ENCODE measurements at places on chromosomes 3 and 15. TPM values are rescaled to one million over a fixed set of nuclear protein-coding genes. Genes with fewer than 3 reads are reported as not detected.
A peak's percentile ranks its signal among the peaks of the same experiment; 100 is the strongest.

Gene CRELD1
- 116 TPM for total RNA-seq

DNA sequence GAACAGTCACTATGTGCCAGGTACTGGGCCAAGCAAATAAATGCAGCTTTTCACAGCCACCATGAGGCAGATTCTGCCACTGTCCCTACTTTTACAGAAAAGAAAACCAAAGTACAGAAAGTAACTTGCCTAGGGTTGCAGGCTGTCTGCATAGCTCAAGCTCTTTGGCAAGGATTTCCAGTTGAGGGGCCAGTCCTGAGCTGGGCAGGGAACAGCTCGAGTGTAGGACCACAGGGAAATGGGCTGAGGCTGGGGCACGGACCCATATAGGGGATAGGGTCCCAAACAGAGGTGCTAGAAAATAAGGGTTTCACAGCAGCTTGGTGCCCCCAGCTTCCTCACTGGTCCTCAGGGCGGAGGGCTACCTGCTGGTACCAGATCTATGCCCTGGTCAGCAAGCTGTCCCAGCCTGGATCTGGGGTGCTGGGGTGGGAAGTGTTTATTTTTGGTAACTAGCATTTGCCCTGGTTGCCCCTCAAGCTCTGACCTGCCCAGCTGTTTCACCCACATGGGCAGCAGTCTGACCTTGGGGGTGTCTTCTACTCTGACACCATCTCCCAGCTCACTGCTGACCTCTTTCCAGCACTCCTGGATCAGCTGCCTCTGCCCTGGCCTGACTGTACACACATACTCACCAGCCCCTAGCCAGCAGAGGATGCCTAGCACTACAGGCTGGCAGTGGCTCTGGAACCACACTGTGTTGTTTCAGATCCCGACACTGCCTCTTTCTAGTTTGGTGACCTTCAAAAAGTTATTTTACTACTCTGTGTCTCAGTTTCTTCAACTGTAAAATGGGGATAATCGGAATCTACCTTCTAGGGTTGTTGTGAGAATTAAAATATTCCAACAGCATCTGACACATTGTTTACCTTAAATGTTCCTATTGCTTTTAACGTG lies 16.2 kb downstream of the MRAS start:
- no peak for DNase-seq

Gene CPOX
- total RNA-seq, result 16.7 TPM

Gene TASOR
- 58.4 TPM for total RNA-seq

DNA sequence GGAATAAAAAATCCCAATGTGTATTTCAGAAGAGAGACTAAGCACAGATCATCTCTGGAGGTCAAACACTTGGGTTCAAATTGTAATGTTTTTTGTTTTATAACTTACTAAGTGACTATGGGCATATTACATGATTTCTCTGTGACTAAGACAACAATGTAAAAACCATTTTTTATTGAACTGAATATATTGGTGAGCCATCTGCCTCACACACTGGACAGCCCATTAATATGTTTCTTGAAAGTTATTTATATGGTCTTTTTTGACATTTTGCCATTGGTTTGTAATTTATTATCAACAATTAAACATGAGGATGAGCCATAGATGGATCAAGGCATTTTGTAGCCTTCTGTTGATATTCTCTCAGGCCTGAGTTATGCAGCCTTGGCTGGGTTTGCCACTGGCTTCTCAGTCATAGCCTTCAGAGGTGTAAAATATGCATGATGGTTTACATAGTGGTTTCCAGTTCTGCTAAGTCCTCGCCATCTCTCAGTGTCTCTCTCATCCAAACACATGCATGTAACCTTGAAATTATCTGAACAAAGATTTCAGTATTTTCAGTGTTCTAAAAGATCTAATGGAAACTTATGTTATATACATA lies 997.2 kb downstream of the DIPK2A start:
- DNase-seq, result no peak

GRCh38 chr3:73493543-73494308 lies 131.0 kb downstream of the PDZRN3 start:
- no peak for DNase-seq

DNA sequence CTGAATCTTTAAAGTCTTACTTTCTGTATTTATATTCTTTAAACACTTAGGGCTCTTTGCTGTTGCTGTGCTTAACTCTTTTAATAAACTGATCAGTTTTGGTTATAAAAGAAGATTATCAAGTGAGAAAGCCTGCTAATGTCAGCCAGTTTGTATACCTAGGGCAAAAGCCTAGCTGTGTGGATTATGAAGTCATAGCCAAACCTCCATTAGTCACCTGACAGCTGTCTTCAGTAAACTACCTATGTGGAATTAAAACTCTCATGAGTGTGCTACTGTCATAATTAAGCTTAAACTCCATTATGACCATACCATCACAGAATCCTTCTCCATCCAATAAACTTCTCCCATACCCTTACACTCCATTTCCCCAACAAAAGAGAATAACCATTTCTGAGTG lies 762.7 kb downstream of the NTRK3 start:
- no peak for DNase-seq

GRCh38 chr15:69537901-69538300 lies 85.3 kb downstream of the RPLP1 start:
- no peak for DNase-seq

DNA sequence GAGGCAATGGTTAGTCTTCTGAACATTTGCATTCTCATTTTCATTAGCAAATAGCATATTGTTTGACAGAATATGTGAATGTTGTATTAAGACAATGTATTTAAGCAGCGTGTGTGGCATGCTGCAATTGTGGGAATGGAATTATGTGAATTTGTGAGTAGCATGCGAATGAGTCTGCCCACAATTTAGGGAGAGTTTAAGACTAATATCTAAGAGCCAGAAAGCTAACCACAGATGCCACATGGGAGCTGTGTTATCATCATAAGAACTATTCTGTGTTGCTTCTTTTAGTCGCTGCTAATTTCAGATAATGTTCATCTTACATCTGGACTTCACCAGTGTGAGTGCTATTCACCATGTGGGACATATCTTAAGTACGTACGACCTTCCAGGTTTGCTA lies 494.5 kb downstream of the RBMS3 start:
- no peak for DNase-seq

DNA sequence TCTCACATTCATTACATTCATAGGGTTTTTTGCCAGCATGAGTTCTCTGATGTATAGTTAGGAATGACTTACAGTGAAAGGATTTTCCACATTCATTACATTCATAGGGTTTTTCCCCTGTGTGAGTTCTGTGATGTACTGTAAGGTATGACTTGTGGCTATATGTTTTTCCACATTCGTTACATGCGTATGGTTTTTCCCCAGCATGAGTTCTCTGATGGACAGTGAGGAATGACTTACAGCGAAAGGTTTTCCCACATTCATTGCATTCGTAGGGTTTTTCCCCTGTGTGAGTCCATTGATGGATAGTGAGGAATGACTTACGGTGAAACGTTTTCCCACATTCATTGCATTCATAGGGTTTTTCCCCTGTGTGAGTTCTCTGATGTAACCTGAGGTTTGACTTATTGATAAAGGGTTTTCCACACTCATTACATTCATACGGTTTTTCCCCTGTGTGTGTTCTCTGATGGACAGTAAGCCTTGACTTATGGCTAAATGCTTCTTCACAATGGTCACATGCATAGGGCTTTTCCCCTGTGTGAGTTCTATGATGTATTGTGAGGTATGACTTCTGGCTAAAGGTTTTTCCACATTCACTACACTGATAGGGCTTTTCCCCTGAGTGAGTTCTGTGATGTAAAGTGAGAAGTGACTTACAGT lies 47.4 kb downstream of the ZNF717 start:
- no peak for DNase-seq

Gene PPARG
- 13.0 TPM for total RNA-seq

DNA sequence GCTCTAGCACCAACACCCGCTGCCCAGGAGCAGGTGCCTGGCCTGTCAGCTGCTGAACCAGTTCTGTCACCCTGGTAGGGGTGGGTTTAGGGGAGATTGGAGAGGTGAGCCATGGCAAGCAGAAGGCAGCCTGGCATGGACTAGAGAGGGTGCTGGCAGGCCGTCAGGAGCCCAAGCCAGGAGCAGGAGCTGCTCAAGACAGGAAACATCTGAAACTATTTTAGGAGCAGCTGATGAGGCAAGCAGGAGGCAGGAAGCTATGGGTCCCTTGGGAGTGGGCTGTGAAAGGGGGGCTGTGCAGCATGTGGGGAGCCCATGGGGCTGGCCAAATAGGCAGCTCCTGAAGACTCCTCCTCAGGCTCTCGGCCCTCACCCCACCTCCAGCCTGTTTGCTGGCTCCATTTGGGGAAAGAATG lies 2.3 kb downstream of the INKA1 start:
- peak; percentile 76 for DNase-seq

GRCh38 chr3:7456386-7456785 lies 595.5 kb downstream of the GRM7 start:
- DNase-seq, result no peak

- no peak for DNase-seq
Measured at GRCh38 chr3:125119752-125120378, 64.1 kb upstream of the HEG1 start.

Gene UBL7
- 43.1 TPM for total RNA-seq

- no peak for DNase-seq
Measured at GRCh38 chr15:78421238-78421965, 16.6 kb upstream of the IREB2 start.

Gene ZNF80
- total RNA-seq, result 0.17 TPM

DNA sequence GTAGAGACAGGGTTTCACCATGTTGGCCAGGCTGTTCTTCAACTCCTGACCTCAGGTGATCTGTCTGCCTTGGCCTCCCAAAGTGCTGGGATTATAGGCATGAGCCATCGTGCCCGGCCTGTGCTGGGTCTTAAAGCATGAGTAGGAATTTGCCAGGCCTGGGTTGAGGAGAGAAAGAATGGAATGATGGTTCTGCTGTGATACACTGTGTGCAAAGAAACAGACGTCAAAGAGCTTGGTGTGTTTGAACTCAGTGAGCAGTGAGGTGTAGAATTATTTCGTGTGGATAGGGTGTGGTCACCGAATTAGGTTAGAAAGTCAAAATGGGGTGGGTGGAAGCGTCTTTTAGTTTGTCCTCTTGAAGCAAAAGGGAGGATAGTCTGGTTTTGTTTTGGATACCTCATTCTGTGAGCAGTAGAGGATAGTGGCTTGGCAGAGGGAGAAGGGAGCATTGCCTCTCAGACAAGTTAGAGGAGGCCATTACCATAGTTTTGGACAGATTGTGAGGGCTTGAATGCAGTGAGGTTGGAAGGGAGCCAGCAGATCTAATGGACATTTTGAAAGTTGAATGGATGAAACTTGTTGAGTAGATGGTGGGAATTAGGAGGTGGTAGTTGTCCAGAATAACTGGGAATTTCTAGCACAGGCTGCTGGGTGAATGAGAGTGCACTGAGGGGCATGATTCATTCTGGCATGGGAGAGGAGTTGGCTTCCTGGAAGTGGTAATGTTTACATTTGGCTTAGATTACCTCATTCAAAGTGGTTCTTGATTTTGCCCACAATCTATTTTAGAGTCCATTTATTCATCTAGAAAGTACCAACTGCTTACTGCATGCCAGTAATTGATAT lies 27.2 kb downstream of the AKAP13 start:
- peak; percentile 19 for DNase-seq

Gene NOX5
- total RNA-seq, result 0.26 TPM

DNA sequence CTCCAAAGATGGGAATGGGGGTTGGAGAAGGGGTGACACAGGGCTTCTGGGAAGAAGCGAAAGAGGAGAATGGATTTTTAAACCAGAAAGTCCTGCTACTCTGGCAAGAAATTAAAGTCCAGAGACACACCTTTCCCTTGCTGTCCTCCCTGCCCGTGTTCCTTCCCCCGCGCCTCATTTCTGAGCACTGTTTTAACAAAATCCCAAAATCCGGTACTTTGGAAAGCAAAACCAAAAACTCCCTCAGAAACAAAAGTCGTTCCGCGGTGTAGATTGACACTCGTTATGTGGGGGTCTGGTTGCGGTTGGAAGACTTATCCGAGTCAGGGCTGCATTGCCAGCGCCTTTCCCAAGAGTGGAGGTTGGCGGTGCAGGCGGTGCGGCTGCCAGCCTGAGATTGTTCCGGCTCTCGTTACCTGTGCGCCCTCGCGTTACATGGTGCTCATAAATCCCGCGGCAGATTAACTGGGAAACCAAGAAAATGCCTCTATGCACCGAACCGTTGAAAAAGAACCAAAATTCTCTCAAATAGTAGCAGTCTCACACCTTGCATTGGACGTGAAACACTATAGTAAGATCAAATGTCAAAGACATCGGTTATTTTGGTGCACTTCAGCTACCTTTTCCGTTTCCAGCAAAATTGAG lies 217.7 kb downstream of the MEIS2 start:
- no peak for DNase-seq

DNA sequence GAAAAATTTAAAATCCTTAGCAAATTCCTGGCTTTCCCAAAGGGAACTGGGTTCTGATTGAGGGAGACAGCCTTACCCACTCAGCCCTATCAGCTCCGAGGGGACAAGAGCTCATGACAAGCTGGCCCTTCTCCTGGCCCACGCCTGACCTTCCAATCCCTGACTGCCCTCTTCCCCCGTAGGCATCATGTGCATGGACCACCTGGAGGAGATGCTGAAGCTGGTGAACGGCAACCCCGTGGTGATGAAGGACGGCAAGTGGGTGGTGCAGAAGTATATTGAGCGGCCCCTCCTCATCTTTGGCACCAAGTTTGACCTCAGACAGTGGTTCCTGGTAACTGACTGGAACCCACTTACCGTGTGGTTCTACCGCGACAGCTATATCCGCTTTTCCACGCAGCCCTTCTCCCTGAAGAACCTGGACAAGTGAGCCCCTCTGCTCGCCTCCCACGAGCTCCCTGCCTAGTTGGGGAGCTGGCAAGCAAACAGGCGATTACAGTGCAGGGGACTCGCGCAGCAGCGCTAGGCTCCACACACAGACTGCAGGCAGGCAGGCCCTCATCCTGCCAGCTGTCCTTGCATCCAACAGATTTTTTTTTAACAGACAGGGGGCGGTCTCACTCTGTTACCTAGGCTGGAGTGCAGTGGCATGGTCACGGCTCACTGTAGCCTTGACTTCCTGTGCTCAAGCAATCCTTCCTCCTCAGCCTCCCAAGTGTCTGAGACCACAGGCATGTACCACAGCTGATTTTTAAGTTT lies 16.8 kb downstream of the RPUSD3 start:
- DNase-seq, result no peak

DNA sequence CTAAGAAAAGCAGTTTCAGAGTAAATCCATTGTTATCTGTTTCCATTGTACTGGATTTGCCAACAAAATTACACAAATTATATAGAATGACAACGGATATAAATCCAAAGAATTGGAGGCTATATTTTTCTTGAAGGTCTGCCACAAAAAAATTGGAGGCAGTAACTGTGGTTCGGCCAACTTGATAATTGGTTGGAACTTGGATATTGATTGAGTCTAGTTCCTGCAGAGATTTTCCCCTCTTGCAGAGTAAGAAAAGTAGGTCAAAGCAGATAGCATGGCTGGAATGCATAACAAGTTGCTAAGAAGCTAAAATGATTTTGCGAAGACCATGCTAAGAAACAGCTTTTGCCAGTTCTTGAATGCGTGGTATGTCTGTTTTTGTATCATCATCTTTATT lies 269.6 kb upstream of the CFAP20DC start:
- DNase-seq, result no peak

Gene ITGB5
- 257 TPM for total RNA-seq

GRCh38 chr3:58563386-58564035 lies 13.7 kb downstream of the FAM107A start:
- no peak for DNase-seq

Gene ZPLD1
- total RNA-seq, result 14.2 TPM

Measured in mucosa of gallbladder (tissue), 1 donor.